Ecto neural progenitor cell (in vitro differentiated cells): ENCODE measurements at places on chromosomes 2 and 18.

DNA sequence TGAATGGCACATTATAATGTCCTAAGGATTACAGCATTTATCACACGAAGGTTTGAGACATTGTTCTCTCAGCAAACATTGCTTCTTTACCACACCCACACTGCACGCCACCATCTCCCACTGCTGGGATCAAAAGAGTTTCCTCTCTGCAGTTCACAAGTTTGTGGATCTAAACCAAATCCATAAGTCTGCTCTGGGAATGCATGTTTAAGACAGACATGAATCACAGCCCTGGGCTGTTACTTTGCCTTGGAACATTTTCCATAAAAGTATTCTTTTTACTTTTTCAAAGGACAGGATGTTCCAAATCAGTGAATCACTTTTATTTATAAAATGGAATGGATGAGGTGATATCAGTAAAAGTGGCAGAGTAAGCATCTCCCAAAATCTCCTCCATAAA is 36.1 kb downstream of the STPG4 start:
- DNase-seq = no peak

GRCh38 chr2:76973610-76974009 is 548.6 kb downstream of the LRRTM4 start:
- no peak for DNase-seq

- DNase-seq = no peak
Measured at GRCh38 chr18:25686960-25687500, 335.1 kb upstream of the ZNF521 start.

DNA sequence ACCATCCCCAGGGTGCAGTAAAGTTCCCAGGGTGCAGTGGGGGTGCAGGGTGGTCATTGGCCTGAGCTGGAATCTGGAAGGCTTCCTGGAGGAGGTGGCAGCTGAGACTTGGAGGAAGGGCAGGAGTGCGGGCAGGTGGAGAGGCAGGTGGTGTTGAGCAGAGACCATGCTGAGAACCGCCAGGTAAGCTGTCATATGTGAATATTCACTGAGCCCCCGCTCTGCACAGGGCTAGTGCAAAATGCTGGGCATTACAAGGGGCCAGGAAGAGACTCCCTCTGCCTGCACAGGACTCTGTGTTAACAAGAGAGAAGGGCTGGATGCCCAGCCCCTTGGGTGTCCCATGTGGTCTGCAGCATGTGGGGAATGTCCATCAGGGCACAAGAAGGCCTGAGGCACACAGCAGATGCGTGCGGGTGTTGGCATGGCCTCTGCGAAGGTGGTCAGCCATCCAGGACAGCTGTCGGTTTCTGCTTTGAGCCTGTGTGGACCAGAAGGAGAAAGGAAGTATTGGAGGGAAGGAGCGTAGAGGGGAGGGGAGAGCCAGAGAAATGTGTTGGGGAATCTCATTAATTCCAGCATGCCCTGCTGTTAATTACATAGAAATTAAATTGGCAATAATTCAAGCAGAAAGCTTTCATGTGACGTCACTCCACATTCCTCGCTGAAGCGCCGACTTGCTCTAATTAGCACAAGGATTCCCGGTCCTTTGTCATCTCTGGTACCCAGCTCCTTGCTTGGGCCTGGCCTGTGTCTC is 62.8 kb upstream of the OTOS start:
- DNase-seq = no peak

DNA sequence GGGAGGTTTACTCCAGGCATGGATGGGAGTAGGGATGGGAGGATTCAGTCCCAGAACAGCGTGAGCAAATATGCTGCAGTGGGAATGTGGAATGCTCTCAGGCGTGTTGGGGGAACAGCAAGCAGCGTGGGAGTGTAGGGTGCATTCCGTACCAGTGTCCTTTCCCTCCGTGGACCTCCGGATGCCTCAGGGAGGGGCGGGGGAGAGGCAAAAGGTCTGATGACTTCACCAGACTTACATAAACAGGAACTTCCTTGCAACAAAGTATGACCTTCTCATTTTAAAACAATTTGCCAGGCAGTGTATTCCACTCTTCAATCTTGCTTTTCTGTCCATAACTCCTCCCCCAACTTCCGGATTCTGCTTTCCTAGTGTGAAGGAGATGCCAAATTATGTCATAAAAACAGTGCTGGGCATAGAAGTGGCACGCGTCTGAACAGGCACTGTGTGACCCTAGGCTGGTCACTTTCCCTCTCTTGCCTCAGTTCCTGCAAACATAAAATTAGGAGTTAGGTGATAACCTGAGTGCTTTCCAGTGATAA is 36.9 kb downstream of the RPL37A start:
- DNase-seq = no peak

DNA sequence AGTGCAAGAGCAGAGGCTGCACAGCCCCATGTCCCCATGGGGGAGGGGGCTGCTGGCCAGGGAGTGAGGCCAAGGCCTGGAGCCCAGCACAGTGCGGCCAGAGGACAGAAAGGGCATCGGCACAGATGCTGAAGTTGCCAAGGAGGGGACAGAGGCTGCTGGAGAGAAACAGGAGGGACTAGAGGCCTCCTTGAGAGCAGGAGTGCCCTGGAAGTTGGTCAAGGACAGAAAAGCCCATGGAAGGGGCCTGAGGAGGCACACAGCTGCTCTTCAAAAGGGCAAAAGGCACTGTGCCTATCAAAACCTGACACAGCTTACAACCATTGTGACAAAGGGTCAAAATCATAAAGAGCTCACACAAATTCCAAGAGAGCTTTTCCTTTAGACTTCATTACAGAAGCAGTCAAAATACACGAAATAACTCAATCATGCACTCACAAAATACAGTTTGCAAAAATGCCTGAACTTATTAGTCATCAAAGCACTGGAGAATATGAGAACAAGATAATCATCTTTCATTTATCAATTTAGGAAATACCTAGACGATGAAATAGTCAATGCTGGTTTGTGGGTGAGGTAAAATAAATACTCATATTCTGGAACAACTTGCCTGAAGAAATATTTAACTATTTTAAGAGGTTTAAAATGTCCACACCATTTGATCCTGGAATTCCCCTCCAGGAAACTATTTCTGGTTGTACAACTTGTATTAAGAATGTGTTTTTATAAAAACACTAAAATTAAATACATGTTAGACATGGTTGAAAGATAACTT is 79.6 kb downstream of the USP40 start:
- no peak for DNase-seq

GRCh38 chr2:207185372-207185771 is 19.6 kb upstream of the KLF7 start:
- DNase-seq = no peak

GRCh38 chr2:158841850-158842249 is 46.7 kb downstream of the DAPL1 start:
- no peak for DNase-seq

GRCh38 chr2:290090-290722 is 2.3 kb upstream of the ALKAL2 start:
- DNase-seq = peak; percentile 77

DNA sequence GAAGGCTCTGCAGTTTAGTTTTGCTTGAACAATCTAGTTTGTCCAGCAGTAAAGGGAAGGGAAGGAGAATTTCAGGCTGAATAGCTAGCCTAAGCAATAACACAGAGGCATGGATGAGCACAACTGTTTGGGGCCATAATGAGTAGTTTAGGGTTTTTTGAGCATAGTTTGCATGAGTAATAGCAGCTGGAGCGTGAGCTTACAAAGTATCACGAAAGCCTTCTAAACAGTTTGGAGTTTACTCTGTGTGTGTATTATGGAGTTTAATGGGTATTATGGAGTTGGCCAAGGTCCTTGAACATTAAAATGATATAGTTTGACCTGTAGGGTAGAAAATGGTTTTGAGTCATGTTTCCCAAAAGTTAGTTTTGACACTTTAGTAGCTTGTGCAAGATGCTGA is 782.3 kb downstream of the ERBB4 start:
- no peak for DNase-seq

- DNase-seq = peak; percentile 81
Measured at GRCh38 chr2:95389245-95390119, 13.0 kb upstream of the FAHD2A start.

DNA sequence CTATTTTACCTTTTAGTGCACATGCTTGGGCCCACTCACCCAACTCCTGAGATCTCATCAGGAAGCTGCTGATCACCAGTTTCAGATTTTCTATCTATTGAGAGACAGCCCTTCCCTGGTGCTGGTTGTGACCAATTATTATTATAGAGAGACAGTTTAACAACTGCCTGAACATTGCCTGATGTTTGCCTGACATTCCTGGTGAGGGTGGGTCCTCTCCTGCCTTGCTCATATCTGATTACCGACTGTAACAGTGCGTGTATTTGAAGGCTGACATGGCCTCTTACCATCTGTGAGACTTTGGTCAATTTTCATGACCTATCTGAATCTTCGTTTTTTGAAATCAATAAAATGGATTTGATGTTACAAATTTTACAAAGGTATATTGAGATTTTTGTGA is 39.0 kb downstream of the FAM171B start:
- no peak for DNase-seq

DNA sequence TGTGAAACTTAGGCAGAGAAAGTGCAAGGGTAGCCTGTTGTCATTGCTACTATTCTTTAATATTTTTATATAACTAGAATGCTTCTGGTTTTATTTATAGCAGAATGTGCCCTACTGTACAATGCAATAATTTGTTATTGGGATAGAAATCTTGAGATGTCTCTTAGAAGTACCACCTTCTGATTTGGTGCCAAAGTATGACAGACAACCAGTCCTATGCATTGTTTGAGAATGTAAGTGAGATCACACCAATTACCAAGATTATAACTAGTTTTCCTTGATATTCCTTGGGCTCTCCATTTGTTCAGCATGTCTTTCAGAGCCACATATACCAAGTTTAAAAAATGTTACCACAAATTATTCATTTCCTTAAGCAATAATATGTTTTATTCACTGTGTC is 399.7 kb downstream of the CPS1 start:
- no peak for DNase-seq

DNA sequence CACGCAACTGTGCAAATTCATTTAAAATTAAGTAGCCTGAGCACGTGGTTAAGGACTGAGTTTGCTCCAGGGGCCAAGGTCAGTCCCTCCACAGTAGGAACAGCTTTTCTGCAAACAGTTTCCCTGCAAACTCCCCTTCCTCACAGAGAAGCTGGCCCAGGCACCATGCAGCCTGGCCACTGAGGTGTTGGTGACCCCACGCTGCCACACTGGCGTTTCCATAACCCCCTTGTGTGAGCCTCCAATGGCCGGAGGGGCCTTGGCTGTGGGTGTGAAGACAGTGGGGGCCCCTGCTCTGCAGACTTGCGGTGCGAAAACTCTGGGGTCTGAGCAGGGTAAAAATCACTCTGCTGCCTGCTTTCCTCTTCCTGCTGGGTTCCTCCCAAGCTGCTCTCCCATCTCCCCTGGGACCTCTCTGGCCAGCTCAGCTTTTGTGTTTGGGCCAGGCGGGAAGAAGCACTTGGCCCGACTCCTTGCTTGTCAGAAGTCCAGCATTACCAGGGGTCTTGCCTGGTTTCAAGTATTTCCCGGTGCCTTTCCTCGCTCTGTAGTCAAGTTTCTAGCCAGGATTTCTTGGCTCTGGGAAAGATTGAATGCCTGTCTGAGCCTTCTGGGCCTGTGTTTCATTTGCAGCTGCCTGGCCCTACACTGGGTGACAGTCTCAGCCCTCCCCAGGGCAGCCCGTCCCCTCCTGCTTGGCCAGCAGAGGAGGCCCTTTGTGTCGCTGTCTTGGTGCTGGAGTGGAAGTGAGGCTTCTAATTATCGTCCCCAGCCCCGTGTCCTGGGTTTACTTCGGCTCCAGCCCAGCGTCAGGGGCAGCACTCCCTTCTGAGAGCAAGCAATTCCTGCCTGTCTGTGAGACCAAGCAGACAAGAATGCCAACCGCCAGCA is 131.4 kb upstream of the SLC1A4 start:
- no peak for DNase-seq

DNA sequence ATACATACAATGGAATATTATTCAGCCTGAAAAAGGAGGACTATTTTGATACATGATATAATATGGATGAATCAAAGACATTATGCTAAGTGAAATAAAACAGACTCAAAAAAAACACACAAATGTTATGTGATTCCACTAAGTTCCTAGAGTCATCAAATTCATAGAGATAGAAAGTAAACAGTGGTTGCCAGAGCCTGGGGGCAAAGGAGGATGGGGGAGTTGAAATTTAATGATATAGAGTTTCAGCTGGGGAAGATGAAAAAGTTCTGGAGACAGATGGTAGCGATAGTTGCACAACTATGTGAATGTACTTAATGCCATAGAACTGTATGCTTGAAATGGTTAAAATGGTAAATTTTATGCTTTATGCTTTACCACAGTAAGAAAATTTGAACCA is 119.7 kb downstream of the METTL4 start:
- DNase-seq = no peak

- no peak for DNase-seq
Measured at GRCh38 chr18:8928847-8929780, 173.4 kb upstream of the NDUFV2 start.

DNA sequence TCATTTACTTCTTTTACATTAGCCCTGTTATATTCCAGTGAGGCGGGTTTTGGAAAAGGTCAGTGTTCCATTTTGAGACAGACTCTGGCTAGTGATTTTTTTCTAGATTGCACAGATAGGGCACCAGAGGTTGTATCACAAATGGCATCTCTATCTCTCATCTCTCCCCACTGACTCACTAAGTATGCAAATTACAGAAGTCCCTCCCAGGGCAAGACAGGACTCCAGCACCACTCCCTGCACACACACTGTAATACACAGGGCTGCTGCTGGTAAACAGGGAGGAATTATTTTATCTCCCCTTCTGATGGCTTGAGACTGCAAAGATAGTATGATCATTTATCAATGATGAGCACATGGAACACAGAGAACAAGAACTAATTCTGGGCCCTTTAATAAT is 46.2 kb downstream of the AKAIN1 start:
- DNase-seq = no peak

- DNase-seq = no peak
Measured at GRCh38 chr2:205882806-205883425, 200.6 kb downstream of the NRP2 start.

GRCh38 chr2:167965907-167966761 is 281.3 kb downstream of the STK39 start:
- no peak for DNase-seq

DNA sequence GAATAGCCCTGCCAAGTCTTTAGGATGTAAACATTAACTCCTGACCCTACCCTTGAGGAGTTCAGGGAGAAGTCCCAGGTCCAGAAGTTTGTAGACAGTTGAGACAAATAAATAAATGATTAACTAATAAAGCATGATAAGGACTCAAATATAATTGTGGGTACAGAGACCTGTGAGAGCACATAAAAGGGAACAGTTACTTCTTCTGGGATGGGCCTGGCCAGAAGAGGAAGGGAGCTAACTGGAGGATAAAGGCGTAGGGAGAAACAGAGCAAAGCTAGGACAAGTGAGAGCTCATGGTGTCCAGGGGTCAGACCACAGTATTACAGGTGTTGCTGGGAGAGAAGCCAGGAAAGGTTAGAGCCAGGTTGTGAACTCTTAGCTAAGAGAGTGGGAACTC is 3.0 kb downstream of the LCLAT1 start:
- no peak for DNase-seq

GRCh38 chr18:50707855-50708469 is 111.9 kb downstream of the MRO start:
- no peak for DNase-seq
